SK-N-SH treated with all-trans-retinoic acid at 6 μM for 48 hours (cell line): ENCODE measurements at places on chromosomes 11 and 22.

- no peak for ATAC-seq
Observed at GRCh38 chr11:61507012-61507768, 1.4 kb upstream of the LRRC10B start.

DNA sequence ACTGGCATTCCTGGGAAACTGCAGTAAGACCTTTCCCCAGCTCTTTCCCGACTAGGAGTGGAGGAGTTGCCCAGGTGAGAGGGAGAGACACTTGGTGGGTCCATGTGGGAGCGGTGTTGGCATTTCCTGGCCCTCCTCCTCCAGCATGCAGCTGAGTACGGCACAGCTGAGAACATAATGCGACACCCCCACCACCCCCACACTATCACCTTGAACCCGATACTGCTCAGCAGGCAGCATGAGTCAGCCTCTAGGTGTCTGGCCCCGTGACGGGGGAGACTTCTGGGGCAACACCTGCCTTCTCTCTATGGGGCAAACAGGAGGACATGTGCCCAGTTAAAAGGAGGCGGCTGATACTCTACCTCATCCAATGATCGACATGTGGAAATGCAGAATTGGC lies 64.4 kb downstream of the PKNOX2 start:
- no peak for ATAC-seq

DNA sequence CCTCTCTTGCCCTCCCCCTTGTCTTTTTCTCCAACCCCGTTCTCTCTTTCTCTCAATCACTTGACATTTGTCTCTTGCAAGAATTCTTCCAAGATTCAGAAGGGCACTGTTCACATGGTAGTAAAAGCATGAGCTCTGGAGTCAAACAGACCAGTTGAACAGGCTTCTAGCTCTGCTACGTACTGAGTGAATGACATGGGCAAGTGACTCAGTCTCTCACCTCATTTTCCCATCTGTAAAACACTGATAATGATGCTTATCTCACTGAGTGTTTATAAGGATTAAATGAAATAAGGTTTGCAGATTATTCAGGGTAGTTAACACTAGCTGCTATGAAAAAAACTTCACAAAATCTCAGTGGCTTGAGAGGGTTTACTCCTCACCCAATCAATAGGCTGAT lies 5.9 kb upstream of the IL10RA start:
- no peak for ATAC-seq

GRCh38 chr11:33899400-33900037 lies 7.6 kb upstream of the LMO2 start:
- peak; percentile 74 for ATAC-seq

DNA sequence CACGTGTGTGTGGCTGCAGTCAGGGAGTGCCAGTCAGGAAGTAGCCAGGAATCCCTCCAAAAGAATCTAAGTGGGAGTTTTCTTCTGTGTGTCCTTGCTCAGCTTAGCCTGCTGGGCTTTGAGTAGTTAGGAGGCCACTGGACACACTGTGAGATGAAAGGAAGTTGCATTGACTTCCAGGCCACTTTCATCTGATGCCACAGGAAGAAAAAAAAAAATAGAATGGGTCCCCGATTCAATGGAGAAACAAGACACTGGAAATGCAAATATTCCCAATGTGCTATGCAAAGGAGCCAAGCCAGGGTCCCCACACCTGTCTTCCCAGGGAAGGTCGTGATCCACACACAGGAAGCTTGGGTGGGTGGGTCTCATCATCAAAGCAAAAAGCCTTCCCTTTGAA lies 95.6 kb upstream of the E2F8 start:
- ATAC-seq, result no peak

- ATAC-seq, result peak; percentile 45
Observed at GRCh38 chr11:20131788-20132666, 28.2 kb downstream of the DBX1 start.

- ATAC-seq, result no peak
Observed at GRCh38 chr22:22449819-22450218, 58.7 kb downstream of the ZNF280B start.

- no peak for ATAC-seq
Observed at GRCh38 chr11:124889191-124890091, 8.2 kb downstream of the ROBO4 start.

DNA sequence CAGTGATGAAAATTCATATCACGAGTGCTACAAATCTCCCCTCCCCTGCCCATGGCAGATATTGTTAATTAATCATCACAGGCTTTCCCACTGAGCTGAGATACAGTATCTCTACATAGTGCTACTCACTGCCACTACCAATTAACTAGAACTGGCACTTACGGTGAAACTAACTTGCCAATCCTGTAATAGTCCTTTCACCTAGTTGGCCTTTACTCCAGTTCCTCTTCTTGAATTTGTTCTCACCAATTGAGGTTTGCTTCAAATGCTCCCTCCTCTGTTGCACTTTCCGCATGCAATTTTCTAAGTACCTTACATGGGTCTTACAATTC lies 11.9 kb upstream of the PRRG4 start:
- no peak; the same call in 2 of the 3 replicates for ATAC-seq

DNA sequence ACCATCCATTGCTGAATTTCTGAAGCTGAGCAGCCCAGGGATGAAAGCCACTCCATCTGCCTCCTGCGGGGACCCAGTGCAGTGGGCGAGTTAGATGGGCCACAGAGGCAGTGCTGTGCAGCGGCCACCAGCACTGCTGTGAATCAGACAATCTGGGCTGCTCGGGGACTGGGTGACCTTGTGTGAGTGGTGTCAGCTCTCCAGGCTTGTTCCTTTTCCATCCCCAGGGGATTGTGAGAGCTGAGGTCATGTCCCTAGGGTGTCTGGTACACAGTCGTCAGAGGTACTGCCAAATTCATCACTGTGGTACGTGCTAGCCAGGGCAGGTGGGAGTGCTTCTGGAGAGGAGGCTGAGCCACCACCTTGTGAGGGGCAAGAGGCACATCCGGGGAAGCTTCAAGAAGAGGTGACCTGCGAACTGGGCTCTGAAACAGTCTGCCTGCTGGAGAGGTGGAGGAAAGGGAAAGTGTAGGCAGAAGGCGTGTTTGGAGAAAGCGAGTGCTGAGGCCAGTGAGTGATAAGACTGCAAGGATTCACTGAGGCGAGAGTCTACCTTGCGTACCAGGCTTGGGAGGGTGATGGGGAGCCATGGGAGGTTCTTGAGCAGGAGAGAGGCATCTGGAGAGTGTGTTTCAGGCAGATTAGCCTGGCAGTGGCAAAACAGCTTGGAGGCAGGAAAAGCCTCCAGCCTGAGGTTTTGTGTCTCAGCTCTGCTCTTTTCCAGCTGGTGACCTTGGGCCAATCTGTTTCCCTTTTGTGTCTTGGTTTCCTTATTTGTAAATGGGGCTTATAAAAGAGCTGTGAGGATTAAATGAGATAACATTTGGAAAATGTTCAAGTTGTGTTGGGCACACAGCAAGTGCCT lies 22.7 kb downstream of the CACNA1I start:
- no peak; the same call in 2 of the 3 replicates for ATAC-seq

DNA sequence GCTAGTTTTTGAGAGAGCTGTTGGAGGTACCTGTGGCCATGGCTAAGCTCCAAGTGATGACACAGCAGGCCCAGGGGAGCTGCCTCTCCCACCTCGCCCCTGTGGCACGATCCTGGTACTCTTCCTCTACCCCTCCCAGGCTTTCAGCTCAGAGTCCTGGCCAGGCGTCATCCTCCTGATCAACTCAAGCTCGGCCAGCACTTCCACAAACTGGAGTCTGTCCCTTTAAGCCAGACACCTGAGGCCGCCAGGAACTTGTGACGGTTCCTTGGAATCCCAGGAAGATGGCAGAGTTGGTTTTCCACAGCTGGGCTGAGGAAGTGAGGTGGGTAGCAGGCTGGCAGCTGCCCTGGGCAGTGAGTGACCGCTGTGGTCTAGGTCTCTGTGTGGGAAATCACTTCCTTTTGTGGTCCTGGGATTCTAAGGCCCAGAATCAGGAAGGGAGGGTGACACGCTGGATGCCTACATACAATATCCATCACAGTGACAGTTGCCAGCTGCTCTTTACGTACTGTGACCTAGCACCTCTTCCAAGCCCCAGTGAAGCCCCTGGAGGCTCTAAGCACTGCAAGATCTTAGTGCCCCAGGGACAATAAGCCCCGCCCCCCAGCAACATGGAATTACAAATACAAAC lies 3.2 kb upstream of the CST6 start:
- ATAC-seq, result peak; percentile 6

DNA sequence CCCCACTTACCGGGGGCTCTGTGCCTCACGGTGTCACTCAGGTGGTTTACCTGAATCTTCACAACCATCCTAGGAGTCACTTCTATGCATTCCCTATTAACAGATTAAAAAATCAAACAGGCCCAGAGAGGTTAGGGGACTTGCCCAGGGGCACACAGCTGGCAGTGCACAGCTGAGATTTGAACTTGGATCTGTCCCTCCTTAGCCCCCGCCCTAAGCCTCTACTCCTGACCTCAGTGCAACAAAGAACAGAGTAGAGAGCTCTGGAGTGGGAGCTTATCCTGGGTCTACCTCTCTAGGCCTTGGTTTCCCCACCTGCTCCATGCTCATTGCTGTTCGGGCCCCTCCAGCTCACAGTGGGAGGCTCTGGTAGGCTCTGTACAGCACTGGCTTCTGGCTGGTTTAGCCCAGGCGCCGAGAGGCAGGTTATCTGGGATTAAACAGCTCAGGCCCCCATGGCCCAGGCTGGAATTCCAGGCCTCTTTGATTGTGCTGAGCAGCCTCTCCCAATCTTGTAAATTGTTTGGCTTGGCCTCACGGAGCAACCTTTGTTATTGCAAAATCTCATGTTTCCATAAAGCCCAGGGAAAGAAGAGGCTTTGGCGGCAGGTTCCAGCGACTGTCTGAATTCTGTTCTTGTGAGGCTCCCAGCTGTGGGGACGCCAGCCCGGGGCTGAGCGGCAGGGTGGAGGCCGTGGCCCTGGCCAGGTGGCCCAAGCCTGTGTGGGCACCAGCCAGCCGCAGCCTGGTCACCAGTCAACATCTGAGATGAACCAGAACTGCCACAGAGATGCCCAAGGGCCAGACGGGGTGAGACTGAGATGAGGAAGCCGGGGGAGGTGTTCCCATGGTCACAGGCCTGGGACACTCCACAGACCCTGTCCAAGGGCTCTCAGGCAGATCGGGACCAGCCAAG lies 28.9 kb upstream of the SHISAL1 start:
- ATAC-seq, result peak; percentile 12; the same call in 1 of the 3 replicates

GRCh38 chr11:60184824-60185511 lies 2.1 kb upstream of the MS4A6A start:
- ATAC-seq, result no peak

- ATAC-seq, result no peak
Observed at GRCh38 chr22:23203452-23204124, 23.3 kb downstream of the BCR start.

DNA sequence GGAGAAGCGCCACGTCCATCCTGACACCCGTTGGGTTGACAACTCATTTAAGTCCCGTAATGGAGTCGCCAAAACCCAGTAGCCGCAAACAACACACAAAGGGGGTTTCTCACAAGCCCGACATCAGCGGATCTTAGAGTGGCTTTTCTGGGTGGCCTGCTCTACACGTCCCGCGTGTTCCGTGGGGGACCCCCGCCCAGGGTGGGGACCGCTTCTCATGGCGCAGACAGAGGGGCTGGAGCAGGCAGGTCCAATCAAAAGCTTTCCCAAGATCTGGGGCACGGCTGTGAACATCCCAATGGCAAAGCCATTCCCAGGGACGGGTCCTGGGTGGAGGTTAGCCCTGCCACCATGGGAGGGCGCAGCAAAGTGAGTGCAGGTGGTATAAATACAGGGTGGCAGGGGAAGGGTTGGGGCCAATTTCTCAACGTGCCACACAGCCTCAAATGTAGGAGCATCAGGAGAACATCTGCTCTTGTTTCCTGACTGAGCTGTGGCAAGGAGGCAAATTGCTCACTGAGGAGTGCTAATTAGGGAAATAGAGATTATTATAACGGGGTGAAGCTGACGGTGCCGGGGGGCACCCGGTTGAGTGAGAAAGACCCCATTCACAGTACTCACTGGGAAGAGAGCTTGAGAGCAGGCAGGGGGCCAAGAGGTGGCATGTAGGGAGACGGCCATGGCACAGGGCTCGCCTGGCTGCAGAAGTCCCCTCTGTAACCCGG lies 1447.2 kb downstream of the TBC1D22A start:
- ATAC-seq, result no peak

GRCh38 chr11:115469361-115469760 lies 34.9 kb downstream of the CADM1 start:
- ATAC-seq, result no peak

DNA sequence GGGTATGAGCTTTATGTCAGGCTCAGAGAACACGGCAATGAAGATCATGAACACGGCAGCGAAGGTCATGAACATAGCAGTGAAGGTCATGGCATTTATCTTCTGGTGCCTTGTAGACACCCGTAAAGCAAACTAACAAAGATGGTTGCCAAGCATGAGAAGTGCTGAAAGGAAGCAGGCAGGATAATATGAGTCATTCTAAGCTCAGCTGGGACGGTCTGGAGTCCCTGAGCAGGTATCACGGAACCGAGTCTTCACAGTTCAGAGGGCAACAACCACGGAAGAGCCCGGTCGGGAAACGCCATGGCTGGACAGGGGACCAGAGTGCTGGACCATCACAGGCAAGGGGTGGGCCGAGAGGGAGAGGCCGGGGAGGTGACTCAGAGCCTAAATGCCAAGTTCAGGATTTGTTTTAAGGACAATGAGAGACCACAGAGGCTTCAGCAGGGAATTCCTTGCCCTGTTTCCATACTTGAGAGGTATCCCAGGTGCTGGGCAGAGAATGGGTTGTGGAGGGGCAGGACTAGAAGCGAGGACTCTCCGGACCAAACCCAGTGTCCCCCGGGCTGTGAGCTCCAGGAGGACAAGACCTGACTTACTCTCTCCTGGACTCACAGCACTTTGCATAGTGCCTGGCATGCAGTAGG lies 13.1 kb upstream of the MS4A10 start:
- ATAC-seq, result no peak

DNA sequence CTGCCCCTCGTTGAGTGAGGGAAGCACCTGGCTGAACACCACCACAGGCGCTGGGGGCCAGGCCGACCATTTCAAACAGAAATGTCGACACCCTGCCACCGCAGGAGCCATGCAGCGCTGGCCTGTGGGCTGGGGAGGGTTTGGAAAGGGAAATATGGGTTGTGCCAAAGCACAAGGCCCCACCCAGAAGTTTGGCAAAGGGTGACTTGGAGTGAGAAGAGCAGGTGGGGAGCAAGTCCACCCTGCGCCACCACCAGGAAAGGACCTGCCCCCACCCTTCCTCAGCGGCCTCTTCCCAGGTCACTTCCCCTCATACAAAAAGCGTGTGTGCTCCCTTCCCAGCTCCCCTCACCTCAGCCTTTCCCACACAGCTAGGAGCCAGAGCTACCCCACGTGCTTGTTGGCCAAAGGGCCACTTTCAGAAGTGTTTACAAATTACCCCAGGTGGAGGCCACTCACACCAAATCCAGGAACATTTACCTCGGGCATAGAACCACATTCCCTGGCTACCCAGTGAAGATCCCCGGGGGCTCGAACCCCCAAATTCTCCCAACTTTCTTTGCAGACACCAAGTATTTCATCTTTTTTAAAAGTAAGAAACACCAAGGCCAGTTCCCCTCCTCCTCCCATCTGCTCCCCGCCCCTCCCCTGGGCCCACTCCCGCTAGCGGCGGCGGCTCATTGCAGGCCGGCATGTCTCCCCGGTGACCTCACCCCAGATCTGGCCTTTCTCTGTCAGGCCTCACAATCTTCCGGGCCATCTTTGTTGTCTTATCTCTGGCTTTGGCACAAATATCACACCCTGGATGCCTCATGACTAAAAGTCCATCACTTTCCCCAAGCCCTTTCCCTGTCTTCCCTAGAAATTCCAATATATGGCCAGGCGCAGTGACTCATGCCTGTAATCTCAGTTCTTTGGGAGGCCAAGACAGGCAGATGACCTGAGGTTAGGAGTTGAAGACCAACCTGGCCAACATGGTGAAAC lies 20.5 kb upstream of the SCGB1A1 start:
- peak; percentile 12 for ATAC-seq

- ATAC-seq, result no peak
Observed at GRCh38 chr22:41828516-41828915, 4.4 kb upstream of the SREBF2 start.

GRCh38 chr11:35780951-35781860 lies 118.6 kb downstream of the TRIM44 start:
- peak; percentile 98 for ATAC-seq
